ENCODE measurements at places on chromosomes 5 and 9.

GRCh38 chr9:134315716-134316448 is 10.4 kb upstream of the RXRA start:
- no peak for DNase-seq

GRCh38 chr9:91161465-91162300 is 200.0 kb downstream of the AUH start:
- DNase-seq: no peak

DNA sequence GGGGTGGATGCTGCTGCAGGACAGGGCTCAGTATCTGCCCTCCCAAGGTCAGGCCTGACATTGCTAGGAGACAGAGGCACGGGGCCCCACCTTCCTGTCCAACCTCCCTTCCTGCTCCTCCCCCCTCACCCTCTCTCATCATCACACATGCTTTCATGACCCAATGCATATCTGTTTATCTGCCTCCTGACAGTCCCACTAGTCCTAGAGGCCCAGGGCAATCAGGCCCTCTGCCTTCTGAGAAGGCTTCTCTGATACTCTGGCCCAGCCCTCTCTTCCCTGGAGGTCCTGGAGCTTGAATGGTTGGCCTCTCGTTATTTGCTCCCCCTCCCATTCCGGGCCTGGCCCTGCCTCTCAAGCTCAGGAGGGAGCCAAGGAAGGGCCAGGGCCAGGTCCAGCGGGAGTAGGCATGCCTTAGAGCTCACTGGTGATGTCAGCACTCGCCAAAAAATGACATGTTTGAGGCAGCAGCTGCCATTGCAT is 90.6 kb upstream of the SAP30L start:
- DNase-seq: no peak

DNA sequence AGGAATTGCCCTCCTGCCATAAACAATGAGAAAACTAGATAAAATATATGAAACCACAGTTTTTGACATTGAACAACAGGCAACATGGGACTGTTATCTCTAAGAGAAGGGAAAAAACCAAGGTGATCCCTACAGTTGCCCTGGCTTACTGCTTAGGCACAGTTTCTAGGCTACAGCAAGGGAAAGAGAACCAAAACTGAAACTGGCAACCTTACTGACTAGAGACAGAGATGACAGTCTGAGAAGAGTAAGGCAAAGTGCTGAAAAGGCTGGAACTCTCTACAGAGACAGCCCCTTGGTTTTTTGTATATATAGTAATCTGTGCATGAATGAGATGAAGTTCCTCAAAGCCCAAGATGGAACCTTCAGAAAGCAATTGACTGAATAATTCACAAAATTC is 36.2 kb upstream of the REEP2 start:
- DNase-seq: no peak

DNA sequence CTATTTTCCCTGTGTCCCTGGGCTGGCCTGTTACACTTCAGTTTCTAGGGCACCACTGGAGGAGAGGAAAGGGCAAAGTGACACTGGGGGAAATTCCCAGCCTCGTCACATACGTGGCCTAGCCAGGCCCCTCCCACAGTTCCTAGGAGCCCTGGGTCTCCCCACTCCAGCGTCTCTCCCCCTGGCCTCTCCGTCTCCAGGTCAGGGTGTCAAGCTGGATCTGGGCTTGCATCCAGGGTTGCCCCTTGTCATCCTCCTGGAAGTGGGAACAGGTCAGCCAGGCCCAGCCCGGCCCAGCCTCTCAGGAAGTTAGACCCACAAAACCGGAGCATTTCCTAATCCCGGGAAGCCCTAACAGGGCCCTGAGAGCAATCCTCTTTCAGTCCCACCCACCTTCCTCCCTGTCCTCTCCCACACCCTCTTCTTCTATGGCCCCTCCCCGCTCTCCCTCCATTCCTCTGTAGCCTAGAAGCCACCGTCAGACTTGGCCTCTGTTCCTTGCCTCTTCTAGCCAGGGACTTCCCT is 4.7 kb upstream of the TNIP1 start:
- DNase-seq: no peak

DNA sequence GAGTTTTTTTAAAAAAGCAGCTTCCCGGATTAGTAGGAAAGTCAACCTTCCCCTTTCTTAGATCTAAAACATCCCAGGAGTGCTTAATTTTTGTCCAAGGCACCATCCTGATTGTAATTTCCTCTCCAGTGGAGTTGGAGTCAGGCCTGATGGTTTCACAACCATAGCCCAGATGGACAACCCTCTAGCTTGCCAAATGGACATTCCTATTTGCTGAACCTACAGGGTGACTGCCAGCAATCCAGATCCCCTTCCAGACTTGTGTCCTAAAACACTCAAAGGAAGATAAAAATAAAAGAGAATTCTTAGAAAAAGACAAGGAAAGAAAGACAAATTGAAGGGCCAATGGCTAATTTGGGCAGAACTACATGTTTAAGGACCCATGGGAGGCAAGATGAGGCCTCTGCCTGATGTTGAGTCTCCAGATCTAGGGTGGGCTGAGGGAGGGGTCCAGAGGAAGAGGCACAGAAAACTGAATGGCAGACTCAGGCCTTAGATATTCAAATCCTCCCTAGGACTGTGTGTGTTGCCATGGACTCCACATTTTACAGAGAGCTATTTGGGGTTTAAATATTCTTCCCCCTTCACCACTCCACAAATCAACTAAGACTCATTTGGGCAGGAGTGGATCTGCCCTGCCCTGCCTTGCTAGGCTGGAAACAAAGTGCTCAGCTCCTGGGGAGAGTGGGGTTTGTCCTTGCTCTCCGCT is 38.5 kb upstream of the SLC44A1 start:
- DNase-seq: peak; percentile 54

DNA sequence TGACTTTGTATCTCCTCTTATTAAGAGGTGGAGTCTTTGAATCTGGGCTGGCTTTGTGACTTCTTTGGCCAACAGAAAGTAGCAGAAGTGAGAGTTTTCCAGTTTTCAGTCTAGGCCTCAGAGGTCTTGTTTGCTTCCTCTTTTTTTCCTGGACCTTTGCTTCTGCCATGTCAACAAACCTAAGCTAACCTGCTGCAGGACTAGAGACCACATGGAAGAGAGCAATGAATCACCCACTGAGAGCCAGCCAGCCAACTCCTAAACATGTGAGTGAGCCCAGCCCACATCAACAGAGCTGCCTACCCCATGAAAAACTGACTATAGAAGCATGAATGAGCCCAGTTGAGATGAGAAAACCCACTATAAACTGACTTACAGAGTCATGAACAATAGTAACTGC is 29.9 kb downstream of the MRPL22 start:
- DNase-seq: no peak

DNA sequence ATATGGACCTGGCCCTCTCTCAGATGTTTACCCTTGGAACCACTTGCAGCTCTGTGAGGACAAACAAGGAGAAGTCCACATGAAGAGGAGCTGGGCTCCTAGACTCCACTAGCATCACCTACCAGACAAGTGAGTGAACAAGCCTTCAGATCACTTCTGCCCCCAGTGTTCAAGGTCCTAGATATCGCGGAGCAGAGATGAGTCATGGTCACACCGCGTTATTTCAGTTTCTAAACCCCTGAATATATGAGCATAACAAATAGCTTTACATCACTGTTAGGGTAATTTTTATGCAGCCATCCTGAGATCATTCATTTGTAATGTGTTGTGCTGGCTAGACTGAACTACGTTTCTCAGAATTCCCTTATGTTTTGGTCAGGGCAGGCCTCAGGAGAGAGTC is 77.0 kb upstream of the DAP start:
- DNase-seq: no peak

- DNase-seq: no peak
Observed at GRCh38 chr5:79653843-79654242, 35.8 kb upstream of the CMYA5 start.

- no peak for DNase-seq
Observed at GRCh38 chr5:133967698-133968203, 674 bp downstream of the C5orf15 start.

GRCh38 chr5:171599411-171599810 is 180.0 kb downstream of the FGF18 start:
- DNase-seq: no peak

- no peak for DNase-seq
Observed at GRCh38 chr5:141411575-141411974, 1.2 kb upstream of the PCDHGA10 start.

GRCh38 chr9:3004572-3004971 is 160.7 kb upstream of the PUM3 start:
- no peak for DNase-seq

GRCh38 chr5:124745928-124746915 is at the start of gene ZNF608:
Gene ZNF608 (minus strand): TSS chr5:124746639. CDS start chr5:124744989, 1,650 bp downstream.
- DNase-seq: no peak

DNA sequence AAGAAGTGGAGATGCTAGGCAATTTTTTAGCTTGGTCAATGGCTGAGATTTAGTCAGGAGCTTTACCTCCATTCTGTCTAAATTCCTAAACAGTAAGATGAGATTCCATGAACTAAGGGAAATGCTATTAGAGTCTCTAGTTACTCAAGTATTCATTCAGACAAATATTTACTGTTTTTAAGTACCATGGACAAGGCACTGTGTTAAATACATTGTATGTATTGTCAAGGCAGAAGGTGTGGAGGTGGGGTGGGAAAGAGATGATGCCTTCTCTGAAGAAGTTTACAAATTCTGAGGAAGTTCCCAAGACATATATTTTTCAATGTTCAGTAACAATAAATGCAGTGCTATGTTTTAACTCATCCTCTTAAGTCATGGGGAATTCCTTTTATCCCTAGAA is 459.9 kb upstream of the NMUR2 start:
- DNase-seq: no peak

GRCh38 chr5:178670351-178670885 is 43.6 kb upstream of the CLK4 start:
- DNase-seq: no peak

DNA sequence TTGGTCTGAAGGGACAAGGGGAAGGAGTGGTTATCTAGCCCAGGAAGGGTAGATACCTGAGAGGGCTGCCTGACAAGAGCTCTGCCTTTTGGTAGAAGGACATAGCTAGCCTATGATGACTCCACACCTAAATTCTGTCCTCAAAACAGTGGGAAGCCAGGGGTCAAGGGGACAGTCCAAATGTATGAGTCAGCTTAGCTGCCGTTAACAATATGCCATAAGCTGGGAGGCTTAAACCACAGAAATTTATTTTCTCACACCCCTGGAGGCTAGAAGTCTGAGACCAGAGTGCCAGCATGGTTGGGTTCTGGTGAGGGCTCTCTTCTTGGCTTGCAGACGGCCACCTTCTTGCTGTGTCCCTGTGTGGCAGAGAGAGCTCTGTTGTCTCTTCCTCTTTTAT is 306.4 kb downstream of the NTRK2 start:
- no peak for DNase-seq

GRCh38 chr5:78522476-78523260 is 125.9 kb downstream of the LHFPL2 start:
- DNase-seq: no peak

- no peak for DNase-seq
Observed at GRCh38 chr9:127126971-127127370, 4.5 kb upstream of the ANGPTL2 start.

DNA sequence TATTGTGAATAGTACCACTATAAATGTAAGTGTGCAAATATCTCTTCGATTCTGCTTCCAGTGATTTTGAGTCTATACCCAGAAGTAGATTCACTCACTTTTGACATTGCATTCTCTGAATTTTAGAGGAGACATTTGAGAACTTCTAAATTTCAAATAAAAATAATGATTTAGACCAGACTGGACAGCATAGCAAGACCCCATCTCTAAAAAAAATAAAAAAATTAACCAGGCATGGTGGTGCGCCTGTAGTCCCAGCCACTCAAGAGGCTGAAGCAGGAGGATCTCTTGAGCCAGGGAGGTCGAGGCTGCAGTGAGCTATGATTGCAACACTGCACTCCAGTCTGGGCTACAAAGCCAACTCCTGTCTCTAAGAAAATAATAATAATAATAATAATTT is 1.9 kb upstream of the GFI1B start:
- DNase-seq: no peak

- DNase-seq: no peak
Observed at GRCh38 chr9:38649731-38650363, 29.5 kb upstream of the ANKRD18A start.

DNA sequence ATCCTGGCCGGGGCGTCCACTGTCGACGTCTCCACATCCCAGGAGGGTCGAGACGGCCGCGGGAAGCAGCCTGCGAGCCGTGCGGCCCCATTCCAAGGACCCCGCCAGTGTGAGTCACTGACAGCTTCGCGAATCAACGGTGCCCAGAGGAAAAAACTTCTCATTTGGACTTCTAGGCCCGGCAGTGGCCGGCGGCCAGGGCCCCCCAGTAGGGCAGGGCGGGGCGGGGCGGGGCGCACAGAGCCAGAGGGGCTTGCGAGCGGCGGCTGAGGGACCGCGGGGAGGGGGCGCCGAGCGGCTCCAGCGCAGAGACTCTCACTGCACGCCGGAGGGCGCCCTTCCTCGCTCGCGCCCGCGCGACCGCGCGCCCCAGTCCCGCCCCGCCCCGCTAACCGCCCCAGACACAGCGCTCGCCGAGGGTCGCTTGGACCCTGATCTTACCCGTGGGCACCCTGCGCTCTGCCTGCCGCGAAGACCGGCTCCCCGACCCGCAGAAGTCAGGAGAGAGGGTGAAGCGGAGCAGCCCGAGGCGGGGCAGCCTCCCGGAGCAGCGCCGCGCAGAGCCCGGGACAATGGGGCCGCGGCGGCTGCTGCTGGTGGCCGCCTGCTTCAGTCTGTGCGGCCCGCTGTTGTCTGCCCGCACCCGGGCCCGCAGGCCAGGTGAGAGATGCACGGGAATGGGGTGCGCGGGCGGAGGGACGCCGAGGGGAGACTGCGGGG is at the start of gene F2R:
Gene F2R, plus strand, starts transcription at position 391 of the 720 bp plus-strand sequence. Its CDS starts 182 bp downstream, at position 573.
- DNase-seq: no peak

DNA sequence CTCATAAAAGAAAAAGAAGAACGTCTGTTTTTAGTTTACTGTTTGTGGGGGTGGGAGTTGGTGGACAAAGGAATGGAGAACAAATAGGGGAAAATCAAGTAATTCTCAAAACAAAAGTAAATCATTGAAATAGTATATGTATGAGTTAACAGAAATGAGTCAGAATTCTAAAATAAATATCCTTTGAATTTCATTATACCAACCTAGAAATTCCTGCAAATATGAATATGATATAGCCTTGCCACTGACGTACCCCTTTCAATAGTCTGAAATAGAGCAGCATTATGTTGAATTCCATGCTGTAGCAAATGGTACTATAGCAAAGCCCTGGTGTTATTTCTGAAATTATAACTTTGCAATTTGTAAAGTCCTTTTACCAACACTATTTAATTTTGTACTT is 29.6 kb upstream of the DTWD2 start:
- no peak for DNase-seq

DNA sequence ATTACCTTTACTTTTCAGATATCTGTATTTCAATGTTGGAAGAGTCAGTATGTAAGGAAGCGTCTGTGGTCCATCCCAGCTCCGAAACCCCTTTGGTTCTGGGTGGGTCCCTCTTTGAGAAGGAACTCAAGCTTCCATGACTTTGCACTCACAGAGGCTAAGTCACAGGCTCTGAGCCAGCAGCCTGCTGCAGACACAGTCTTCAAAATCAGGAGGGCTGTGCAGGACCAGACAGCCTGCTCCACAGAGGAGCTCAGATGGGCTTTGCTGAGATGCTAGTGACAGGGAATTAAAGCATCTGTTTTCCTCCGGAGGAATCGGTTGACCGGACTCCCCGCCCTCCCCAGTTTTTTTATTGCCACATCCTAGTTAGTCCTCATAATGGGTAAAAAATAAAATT is 126.4 kb upstream of the ICE1 start:
- no peak for DNase-seq

- no peak for DNase-seq
Observed at GRCh38 chr9:32886021-32886420, 102.7 kb downstream of the TMEM215 start.
